Mesendoderm (in vitro differentiated cells): ENCODE measurements at places on chromosomes 16 and 17.

DNA sequence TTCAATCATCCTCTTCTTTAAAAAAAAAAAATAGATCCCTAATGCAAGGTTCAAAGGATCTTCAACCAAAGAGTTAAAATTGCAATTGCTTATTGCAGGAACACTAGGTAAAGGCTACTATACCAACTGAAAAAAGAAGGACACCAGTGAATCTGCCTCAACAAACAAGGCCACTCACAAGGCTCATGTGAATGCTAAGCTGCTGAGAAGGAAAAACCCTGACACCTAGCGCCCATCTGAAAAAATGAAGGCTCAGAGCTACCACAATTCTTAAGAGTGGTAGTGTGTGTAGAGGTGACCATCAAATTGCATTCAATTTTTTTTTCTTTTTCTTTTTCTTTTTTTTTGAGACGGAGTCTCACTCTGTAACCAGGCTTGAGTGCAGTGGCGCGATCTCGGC lies 201.6 kb upstream of the C17orf78 start:
- DNase-seq = peak; percentile 80

- peak; percentile 47 for DNase-seq
These were observed 1.2 kb downstream of the HSDL1 start for GRCh38 chr16:84143784-84144199.

GRCh38 chr17:47192554-47192953 lies 3.5 kb upstream of the CDC27 start:
- DNase-seq = no peak

GRCh38 chr17:14302091-14302430 lies 1.2 kb downstream of the HS3ST3B1 start:
- no peak for DNase-seq

DNA sequence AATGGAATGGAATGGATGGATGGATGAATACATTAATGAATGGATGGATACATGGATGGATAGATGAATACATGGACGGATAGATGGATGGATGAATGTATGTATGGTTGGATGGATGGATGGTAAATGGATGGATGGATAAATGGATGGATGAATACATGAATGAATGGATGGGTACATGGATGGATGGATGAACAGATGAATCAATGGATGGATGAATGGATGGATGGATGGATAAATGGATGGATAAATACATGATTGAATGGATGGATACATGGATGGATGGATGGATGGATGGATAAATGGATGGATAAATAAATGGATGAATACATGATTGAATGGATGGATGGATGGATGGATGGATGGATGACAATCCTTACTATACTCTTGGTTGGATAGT lies 26.0 kb downstream of the TMC5 start:
- DNase-seq = no peak

- DNase-seq = no peak
These were observed 231.2 kb downstream of the CPPED1 start for GRCh38 chr16:12572316-12572985.

- DNase-seq = no peak
These were observed 50.6 kb downstream of the CREBBP start for GRCh38 chr16:3829631-3830536.

- no peak for DNase-seq
These were observed 260.5 kb downstream of the HAPSTR1 start for GRCh38 chr16:9351841-9352434.

GRCh38 chr16:67555795-67556212 lies 6.5 kb upstream of the CTCF start:
- no peak for DNase-seq

DNA sequence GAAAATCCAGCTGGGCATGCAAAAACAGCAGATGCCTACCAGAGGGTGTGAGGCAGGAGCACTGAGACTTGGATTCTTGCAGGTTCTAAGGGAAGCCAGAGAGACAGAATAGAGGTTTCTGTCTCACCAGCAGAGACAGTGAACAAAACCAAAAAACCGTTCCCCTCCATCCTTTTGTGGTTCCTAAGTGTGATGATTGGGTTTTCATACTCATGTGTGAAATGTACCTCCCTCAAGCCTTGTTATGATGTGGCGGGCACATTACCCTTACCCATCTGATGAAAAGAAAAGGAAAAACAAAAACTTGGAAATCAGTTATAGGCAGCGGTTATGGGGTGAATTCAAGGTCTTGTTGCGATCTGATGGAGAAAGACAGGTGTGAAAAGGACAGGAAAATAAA lies 172.6 kb upstream of the CDH13 start:
- DNase-seq = no peak

- DNase-seq = peak; percentile 57
These were observed 50.8 kb downstream of the PITPNM3 start for GRCh38 chr17:6505425-6506142.

GRCh38 chr16:7397901-7398300 lies 65.3 kb downstream of the RBFOX1 start:
- DNase-seq = peak; percentile 82

- DNase-seq = no peak
These were observed 15.1 kb downstream of the GSDMB start for GRCh38 chr17:39903158-39903884.

GRCh38 chr16:68128577-68129305 lies 43.6 kb downstream of the NFATC3 start:
- peak; percentile 26 for DNase-seq

- no peak for DNase-seq
These were observed 6.8 kb downstream of the KCNH6 start for GRCh38 chr17:63529711-63530556.

- no peak for DNase-seq
These were observed 1.5 kb downstream of the CD2BP2 start for GRCh38 chr16:30353438-30354129.

GRCh38 chr16:69064124-69064763 lies 41.2 kb upstream of the HAS3 start:
- DNase-seq = peak; percentile 53

DNA sequence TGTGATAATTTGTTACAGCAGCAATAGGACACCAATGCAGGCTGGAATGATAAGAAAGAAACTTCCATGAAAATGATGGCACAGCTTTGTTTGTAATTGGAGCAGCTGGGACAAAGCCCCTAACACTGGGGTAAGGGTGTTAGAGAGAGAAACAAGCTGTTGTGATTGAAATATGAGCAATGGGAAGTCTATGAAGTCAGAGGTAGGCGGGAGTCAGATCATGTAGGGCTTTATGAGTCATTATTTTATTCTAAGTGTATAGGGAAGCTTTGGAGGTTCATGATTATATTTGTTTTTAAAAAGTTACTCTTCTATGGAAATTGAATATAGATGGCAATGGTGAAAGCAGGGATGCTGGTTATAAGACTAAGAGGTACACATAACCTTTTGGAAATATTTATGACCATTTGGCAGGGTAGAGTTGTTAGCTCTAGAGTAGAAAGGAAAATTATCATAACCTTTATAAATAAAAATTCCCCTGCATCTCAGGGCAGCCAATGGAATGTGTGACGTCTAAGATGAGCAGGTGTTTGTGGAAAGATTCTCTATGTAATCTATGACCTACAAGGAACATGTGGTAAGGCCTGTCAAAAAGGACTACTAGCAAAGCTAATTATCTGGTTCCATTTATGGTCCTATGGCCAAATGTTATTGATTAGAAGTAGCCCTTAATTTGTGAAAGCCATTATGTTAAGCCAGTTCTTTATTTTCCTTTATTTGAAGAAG lies 85.6 kb downstream of the KCNJ2 start:
- DNase-seq = no peak

DNA sequence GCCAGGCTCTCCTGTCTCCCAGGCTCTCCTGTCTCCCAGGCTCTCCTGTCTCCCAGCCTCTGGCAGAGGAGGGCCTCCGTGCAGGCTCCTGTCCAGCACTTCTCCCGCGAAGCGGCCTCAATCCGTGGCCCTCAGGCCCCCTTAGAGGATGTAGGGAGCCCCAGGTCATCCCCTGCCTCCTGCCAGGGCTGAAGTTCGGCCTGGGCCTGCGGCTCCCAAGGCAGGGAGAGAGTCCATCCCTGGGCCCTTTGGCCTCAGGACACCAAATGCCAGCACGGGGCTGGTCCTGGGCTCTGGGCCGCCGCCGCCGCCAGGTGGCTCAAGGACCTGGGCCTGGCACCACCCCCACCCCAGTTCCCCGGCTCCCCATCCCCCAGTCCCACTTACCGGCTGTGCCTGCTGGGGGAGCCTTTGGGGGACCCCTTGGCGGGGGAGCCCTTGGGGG lies 370 bp downstream of the EVPL start:
- no peak for DNase-seq

GRCh38 chr17:81590121-81590520 lies 38.0 kb upstream of the FAAP100 start:
- no peak for DNase-seq

GRCh38 chr16:27311897-27312303 lies 1.9 kb upstream of the IL4R start:
- no peak for DNase-seq

- DNase-seq = no peak
These were observed 373.8 kb downstream of the NPIPA8 start for GRCh38 chr16:17962726-17963125.

- DNase-seq = no peak
These were observed 172.1 kb downstream of the RBFOX3 start for GRCh38 chr17:79438546-79439334.

DNA sequence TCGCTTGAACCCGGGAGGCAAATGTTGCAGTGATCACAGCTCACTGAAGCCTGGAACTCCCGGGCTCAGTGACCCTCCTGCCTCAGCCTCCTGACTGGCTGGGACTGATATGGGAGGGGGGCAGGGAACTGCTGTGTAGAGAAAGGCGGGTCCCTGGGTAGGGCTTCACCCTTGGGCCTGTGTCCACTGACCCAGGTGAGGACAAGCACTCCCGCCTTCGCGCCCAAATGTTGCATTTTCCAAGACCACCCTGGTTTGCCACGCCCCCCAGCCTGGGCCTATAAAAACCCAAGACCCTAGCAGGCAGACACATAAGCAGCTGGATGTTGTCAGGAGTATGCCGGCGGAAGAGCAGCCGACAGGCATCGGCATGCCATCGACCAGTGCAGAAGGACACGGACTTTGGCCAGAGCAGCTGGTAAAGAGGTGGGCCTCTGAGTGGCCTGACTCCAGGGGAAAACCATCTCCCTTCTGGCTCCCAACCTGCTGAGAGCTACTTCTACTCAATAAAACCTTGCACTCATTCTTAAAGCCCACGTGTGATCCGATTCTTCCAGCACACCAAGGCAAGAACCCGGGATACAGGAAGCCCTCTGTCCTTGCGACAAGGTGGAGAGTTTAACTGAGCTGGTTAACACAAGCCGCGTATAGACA lies 19.1 kb downstream of the SMYD4 start:
- DNase-seq = no peak
